D721Med (cell line): ENCODE measurements at places on chromosomes 6 and 20.

DNA sequence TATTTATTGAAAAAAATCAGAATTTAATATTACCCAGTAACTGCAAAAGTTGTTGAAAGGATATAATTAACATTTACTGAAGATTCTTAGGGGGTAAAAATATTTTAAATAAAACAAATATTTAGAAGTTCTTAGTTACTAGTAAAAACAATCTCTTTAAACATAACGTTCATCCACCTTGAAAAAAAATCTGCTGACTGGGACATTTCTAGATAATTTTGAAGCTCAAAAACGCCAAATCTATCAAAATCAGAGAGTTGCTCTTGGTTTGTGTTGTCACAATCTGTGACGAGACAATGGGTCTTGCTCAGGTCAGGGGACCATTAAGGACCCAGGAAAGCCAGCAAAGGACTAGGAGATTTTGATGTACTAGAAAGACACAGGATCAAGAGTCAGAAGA, 177.0 kb downstream of the BACH2 start:
- DNase-seq: no peak

- no peak for DNase-seq
Observed at GRCh38 chr20:42604998-42605956, 584.4 kb downstream of the PTPRT start.

GRCh38 chr6:108074057-108074358, 533 bp downstream of the OSTM1 start:
- no peak for DNase-seq

GRCh38 chr6:142952614-142953013, 7.6 kb upstream of the HIVEP2 start:
- no peak for DNase-seq

DNA sequence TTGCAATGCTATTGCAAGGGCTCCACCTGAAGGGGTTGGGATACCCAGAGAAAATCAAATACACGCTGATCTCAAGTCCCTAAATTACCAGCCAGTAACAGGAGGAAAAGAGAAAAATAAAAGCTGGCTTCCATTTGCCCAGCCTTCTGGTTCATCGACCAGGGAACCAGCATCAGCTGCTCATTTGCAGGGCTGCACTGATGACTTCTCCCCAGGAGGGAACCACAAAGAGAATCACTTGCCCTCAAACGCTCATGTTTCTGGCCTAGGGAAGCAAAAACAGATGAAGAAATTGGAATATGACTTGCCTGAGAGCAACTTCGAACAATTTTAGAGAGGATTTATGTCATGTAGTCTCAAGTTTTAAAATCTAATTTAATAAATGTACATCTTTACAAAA, 119.7 kb downstream of the SH3BGRL2 start:
- DNase-seq: no peak

GRCh38 chr6:80921861-80922460, 815.5 kb downstream of the BCKDHB start:
- no peak for DNase-seq

DNA sequence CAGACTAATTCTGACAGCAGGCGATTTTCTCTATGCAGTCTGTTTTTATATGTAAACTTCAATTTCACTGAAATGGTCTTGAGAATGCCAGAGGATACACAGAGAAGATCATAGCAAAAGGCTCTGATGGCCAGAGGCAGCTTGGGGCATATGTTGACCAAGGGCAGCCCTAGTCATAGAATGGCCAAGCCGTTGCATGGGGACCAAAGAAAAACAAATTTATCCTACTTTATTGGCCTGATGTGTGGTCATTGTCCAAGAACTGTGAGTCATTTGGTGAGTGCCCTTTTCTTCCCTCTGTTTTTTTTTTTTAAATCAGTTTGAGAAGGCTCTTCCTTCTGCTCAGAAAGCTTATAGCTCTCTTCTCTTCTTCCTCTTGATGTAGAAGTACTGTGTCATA, 5.8 kb downstream of the HDGFL1 start:
- no peak for DNase-seq

GRCh38 chr20:8306937-8307336, 174.9 kb downstream of the PLCB1 start:
- DNase-seq: no peak

GRCh38 chr20:49165611-49166010, 22.5 kb downstream of the STAU1 start:
- no peak for DNase-seq

GRCh38 chr6:107574856-107575255, 84.9 kb downstream of the SOBP start:
- no peak for DNase-seq

GRCh38 chr6:113416170-113416569, 441.0 kb upstream of the MARCKS start:
- DNase-seq: no peak

- no peak for DNase-seq
Observed at GRCh38 chr6:167564416-167565250, 239.7 kb downstream of the TTLL2 start.

DNA sequence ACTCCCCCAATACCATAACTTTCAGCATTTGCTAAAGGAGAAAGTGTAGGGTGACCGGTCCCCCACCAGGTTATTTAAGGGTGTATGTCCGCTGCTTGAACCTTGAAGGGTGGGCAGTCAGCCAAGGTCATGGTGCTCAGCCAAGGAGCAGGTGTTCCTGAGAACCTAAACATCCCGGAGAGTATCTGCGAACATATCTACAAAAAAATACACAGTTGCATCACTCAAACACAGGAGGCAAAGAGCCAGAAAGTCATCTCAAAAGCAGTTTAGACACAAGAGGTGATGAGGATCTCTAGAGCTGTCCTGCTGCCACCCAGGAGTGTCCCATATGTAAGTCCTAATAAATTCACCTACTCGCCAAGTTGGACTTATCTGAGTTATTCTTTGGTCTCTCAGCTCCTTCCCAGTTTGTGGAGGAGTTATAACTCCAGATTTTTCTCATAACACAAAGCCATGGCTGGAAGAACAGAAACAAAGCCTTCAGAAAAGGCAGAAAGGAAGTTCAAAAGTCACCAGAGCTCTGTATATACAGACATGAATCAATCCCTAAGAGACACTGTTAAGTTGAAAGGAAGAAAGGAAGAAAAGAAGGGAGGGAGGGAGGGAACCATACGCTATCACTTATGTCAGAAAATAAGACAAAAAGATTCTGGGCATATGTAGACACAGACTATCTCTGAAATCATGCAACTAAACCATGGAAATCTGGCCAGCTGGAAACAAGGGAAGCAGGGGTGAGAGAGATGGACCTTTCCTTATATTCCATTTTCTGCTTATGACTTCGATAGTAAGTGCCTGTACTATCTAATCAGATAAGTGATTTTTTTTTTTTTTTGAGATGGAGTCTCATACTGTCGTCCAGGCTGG, 11.3 kb downstream of the MBOAT1 start:
- no peak for DNase-seq

GRCh38 chr20:32482442-32483261, 102.5 kb downstream of the NOL4L start:
- DNase-seq: peak; percentile 21
